ENCODE measurements at places on chromosomes 13 and 19.
A peak's percentile ranks its signal among the peaks of the same experiment; 100 is the strongest.

GRCh38 chr13:110774051-110774450, 60.6 kb downstream of the ING1 start:
- no peak for DNase-seq

DNA sequence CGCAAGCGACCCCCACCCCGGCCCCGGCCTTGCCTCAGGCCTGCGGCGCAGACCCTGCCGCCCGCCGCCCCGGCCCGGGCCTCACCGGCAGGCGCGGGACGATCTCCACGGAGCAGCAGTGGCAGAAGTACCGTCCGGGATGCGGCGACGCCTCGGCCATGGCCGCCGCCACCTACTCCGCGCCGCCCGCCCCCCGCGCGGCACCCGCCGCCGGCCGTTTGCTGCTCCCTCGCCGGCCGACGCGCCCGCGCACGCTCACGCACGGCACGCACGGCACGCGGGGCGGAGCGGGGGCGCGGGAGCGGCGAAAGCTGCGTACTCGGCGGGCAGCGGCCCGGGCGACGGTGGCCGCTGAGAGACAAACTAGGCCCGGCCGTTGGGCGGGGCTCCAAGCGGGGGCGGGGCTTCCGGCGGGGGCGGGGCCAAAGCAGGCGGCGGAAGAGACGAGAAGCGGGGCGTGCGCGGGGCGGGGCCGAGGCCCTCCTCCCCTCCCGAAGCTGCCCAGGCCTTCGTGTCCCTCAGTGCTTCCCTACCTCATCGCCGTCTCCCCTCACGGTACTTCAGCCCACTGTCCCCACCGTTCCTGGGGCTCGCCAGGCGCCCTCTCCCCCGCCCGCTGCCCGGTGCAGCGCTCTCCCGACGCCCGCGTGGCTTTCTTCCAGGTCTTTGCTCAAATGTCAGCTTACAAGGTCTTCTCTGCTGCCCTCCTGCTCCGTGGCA, at the start of gene RNF126:
Gene RNF126 (minus strand): TSS at position 253 of the 720 bp plus-strand sequence. CDS start 93 bp downstream, at position 160.
- DNase-seq = peak; percentile 89

- no peak for DNase-seq
Observed at GRCh38 chr19:14611051-14611450, 28.2 kb downstream of the CLEC17A start.

- DNase-seq = no peak
Observed at GRCh38 chr13:101520672-101521071, 68.2 kb downstream of the ITGBL1 start.

- DNase-seq = no peak
Observed at GRCh38 chr19:41619018-41619556, 7.8 kb downstream of the CEACAM4 start.

DNA sequence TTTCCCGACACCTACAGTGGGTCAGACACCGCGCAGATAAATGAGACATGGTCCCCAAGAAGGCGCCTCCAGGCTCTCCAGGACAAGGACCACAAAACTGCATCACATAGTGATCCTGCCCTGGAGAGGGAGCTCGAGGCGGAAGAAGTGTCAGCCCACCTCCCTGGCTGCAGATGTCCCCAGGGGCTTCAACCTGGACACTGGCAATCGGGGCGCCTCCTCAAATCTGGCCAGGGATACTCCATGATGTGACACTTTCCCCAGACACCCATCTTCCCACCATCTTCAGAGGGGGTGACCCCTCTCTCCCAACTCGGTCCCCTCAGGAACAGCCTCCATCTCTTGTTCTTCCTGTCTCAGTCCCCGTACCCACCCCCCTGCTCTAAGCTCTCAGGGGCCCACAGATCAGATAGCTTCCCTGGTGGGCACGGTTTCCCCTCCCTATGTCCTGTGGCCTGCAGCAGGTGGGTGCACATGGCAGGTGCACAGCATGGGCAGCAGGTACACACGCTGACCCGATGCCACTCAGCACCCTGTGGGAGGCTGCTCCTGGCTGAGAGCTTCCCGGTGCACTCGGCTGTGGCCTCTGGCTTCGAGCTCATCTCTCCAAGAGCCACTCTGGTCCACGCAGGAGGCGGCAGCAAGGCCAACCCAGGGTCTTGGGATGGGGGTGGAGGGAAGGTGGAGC, 61.2 kb downstream of the PEPD start:
- DNase-seq = no peak

DNA sequence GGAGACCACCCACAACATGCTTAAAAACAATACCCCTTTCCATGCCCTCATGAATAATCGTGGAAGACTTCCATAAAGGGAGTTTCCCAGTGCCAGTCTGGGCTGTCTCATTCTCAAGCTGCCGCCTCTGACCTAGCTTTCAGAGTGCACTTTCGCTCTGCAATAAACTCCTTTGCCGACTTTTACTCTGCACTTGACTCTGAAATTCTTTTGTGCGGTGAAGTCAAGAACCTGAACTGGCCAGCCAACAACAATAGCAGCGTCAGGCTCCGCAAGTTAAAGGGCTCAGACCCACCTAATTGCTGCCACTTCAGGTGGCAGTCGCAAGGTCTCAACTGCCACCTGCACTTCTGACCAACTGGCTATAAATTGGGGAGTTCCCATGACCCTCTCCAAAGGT, 10.3 kb upstream of the LEUTX start:
- no peak for DNase-seq

GRCh38 chr19:52140032-52140710, 433 bp upstream of the ZNF616 start:
- no peak for DNase-seq

DNA sequence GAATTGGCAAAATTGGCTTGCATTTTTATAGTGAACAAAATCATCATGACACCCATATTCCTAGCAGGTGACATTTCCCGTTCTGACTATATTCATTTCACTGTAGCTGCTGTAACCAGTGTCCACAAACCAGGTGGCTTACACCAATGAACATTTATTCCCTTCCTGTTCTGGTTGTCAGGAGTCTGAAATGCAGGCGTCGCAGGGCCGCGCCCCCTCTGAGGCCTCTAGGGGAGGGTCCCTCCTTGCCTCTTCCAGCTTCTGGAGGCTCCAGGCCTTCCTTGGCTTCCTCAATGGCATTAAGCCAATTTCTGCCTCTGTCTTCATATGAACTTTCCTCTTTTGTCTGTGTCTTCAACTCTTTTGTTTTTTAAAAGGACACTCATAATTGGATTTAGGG, 6.5 kb upstream of the RLN3 start:
- peak; percentile 24 for DNase-seq

- no peak for DNase-seq
Observed at GRCh38 chr13:52980695-52981094, 47.9 kb upstream of the OLFM4 start.

GRCh38 chr13:46062185-46062584, 9.6 kb upstream of the ZC3H13 start:
- DNase-seq = no peak

GRCh38 chr13:46484561-46484960, 68.4 kb upstream of the LRCH1 start:
- DNase-seq = no peak

DNA sequence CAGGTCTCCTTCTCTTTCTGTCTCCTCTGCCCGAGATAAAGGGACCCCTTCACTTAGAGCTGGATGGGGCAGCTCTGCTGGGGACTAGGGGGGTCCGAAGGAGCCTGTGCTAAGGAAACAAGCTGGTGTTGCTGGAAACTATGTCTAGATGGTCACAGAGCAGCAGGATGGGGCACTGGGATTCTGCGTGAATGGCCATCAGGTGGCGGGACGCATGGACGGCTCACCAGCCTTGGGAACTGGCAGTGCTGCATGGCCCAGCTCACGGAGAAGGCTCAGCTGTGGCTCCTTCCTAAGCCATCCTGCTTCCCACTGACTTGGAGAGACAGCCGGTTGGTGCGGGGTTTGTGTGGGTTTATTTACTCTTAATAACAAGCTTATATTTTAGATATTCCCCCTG, 411.8 kb downstream of the ZNF536 start:
- no peak for DNase-seq

GRCh38 chr13:47723898-47724297, 277.2 kb downstream of the SUCLA2 start:
- no peak for DNase-seq

DNA sequence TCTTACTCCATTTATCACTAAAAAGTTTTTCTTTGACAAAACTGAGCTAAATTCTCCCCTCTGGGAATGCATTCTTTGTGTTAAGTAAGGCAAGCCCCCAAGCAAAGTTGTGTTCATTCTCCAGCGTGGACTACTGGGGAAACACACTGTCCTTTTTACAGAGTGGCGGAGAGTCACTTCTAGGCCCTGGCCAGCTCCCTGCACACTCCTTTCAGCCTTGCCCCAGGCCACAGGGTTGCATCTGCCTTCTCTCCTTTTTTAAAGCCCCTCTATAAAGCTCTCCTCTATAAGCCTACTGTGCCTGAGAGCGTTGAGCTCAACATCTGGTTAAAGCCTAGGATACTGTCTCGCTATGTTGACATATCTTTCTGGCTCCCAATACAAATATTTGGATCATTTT, 803.4 kb downstream of the PCDH17 start:
- DNase-seq = no peak

DNA sequence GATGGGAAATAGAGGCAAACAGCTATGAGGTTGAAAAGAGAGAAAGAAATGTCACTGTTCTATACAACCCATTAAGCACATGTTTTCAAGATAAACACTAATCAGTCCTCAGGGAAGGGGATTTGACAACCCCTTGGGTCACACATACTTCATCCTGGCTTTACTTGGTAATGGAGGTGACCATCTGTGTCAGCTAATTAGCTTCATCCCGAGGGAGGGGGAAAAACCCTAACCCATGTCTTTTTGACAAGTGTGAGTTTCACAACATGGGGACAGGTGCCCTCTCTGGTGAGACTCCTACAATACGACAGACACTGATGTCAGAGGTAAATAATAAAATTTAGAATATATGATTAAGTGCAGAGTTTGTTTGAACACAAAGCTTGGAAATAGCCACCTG, 43.1 kb downstream of the ZNF611 start:
- peak; percentile 72 for DNase-seq

- no peak for DNase-seq
Observed at GRCh38 chr13:94550062-94550738, 45.8 kb downstream of the TGDS start.

- DNase-seq = no peak
Observed at GRCh38 chr13:30789166-30789862, 54.0 kb downstream of the ALOX5AP start.

DNA sequence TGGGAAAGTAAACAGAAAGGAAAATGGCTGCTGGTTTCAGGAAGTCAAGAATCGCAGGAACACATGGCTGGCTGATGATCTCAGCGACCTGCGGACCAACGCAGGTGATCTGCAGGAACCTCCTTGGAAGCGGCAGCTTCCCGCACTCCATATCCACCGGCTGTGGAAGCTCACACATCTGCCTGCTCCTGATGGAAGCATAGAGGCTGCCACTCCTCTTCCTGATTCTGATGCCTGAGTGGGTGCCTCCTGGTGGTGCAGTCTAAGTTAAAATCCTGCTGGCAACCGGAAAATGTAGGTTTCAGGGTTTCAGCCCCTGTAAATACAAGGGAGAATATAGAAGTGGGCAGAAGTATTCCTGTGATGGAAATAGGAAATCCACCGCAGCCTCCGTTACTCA, 75.5 kb downstream of the TNFSF13B start:
- no peak for DNase-seq

GRCh38 chr19:56350416-56351045, 35.9 kb upstream of the ZSCAN5A start:
- DNase-seq = peak; percentile 46

DNA sequence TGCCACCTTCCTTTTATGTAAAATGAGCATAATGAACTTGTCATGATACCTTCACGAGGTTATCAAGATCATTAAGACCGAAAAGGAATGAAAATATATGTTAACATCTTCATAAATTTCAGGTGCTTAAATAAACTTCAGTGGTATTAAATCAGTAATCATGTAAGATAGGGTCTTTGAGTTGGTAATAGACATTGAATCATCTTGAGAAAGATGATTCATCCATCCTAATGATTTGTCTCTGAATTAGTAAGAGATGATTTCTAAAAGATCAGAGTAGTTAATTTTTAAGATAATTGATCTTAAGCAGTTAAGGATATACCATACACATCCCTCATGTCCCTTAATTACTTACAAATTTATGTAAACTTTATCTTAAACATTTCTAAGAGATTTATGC, 52.0 kb downstream of the COG3 start:
- no peak for DNase-seq

DNA sequence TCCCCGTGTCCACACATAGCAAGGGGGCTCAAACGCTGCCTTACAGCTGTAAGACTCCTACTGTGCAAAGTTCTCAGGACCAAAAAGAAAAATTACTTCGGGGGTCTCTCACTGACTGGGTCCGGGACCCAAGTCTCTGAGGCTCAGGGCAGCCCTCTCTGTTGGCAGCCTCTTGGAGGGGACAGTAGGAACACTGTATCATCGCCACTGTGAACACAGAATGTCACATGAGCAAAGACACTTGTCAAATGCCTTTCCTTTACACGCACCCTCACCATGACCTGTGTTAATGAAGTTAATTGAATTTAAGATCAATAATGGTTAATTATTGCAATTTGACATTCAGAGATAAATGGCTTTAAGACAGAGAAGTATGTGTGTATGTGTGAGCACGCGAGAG, 49.6 kb downstream of the TSHZ3 start:
- no peak for DNase-seq

- no peak for DNase-seq
Observed at GRCh38 chr13:111062305-111062704, 52.8 kb upstream of the ARHGEF7 start.

DNA sequence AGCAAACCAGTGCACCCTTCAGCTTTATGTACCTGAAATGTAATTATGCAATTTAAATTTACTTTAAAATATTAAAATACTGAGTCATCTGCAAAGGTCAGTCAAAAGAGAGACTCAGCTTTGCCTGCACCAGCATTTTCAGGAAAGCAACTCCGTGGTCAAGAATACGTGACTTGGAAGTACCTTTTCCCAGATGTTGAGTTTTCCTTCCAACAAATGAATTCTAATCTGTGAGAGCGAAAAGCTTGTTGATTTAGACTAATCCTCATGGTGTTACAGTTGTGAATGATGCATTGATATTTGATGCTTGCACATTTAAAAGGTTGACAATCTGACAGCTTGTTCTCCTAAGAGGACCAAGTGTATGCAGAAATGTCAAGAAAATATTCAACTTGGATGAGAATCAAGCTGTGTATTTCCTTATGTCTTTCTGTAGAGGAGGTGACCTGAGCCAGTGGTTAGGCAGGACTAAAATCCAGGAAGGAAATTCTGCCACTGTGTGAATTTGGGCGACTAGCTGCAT, 270.4 kb downstream of the ABCC4 start:
- DNase-seq = no peak

DNA sequence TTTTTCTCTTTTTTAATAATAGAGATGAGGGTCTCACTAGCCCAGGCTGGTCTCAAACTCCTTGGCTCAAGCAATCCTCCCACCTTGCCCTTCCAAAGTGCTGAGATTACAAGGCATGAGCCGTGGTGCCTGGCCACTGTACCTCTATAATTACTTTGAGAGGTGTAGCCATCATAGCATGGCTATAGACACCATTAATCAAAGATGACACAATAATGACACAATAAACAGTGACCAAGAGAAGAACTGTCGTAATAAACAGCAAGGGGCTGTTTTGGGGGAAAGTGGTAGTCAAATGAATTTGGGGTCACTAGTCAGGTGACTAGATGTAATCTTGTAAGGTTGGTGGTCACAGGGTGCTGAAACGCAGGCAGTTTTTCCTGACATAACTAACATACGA, 30.4 kb downstream of the KLF5 start:
- no peak for DNase-seq

All from WERI-Rb-1 (cell line).